RPMI7951 (cell line): ENCODE measurements at places on chromosomes 4 and X. TPM values are rescaled to one million over a fixed set of nuclear protein-coding genes. Genes with fewer than 3 reads are reported as not detected.

DNA sequence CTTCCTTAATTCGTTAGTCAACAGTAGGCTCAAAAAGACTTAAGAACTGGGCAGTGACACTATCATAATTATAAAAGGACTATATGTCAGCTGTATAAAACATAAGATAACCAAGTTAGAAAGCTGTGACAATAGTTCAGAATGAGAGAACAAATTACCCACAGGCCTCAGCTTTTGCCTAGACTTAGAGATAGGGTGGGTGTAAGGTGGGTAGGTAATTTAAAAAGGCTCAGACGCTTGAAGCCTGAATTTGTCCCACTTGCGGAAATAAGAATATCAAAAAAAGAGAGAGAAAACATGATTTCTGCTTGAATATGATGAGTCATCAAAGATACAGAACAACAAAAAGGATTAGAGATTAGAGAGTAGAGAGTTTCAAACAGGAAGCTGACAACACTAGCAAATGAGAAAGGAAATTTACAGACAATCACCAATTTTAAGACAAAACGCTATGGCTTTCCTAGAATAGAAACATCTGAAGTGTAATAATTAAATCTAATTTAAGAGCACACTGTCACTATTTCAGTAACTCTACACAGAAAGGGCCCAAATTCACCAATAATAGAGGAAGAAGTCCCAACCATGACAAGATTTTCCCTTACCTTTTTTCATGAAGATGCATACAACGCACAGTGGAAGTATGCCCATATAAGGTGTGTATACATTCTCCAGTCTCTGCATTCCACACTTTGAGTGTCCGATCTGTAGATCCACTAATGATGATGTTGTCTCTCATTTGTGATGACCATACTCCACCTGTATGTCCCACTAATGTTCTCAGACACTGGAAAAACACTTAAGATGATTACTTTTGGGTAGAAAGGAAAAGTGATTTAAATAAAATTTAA, 208.1 kb downstream of the FBXW7 start:
- no peak for DNase-seq

The UGT2B17 gene
- not detected in 2 replicates for total RNA-seq

The DDX53 gene
- total RNA-seq = not detected in 2 replicates

DNA sequence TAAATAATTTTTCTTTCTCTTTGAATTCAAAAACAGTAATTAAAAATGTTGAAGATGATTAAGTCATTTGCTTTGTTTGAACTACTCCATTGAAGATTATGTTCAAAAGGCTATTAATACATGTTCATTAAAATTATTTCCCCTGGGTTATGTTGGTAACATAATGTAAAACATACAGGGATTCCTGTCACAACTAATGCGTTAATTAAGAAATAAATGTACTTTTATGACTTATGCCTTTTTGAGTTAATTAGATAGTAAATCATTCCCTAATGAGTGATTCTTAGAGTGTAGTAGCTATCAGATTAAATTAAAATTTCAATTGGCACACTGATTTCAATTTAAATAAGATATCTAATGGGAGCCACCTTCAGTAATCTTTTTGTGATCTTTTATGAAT, 549.1 kb downstream of the ANKRD50 start:
- DNase-seq = no peak

The LANCL3 gene
- 0.72 and 1.1 TPM in 2 replicates for total RNA-seq

- no peak for DNase-seq
Measured at GRCh38 chr4:33802578-33802977, 2441.7 kb downstream of the ARAP2 start.

- DNase-seq = no peak
Measured at GRCh38 chr4:187491286-187491685, 504.3 kb upstream of the ZFP42 start.

The MAN2B2 gene
- 11.7 TPM in 2 replicates for total RNA-seq

GRCh38 chr4:118941149-118941548, 52.5 kb downstream of the SYNPO2 start:
- DNase-seq = peak; percentile 31

The ASB12 gene
- total RNA-seq = not detected in 2 replicates
